ENCODE measurements at places on chromosomes 1 and 21.

GRCh38 chr1:29785554-29785953 lies 549.2 kb downstream of the PTPRU start:
- no peak for DNase-seq

- no peak for DNase-seq
Measured at GRCh38 chr1:84687714-84688462, 2.4 kb downstream of the SSX2IP start.

- DNase-seq: no peak
Measured at GRCh38 chr1:225990705-225991464, 8.3 kb downstream of the SDE2 start.

- peak; percentile 33 for DNase-seq
Measured at GRCh38 chr1:234265861-234266260, 107.4 kb upstream of the COA6 start.

DNA sequence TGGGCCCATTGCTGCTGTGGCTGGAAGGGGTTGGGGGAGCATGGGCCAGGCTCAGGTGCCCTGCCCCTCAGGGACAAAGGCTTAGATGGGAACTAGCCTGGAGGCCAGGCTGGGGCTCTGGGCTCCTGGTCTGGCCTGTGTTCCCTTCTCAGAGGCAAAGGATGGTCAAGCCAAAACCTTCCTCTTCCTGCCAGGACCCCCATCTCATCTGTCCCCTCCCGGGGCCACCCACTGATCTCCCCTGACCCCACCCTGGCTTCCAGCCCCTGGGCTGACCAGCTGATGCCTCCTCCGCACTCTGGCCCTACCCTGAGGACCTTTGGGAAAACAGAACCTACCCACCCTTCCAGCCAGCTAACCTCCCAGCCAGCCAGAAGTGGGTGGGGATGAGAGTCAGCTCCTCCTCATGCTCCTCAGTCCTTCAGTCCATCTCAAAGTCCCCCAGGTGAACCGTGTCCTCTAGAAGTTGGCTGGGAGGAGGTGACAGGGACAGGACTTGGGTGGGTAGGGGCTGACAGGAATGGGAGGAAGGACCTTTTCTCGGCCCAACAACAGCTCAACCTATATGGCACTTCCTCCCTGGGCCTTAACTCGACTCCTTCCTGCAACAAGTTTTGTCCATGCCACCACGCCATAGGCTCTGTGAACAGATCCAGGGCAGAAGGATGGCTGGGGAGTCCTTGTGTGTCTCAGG lies 7.5 kb downstream of the PEAR1 start:
- no peak for DNase-seq

DNA sequence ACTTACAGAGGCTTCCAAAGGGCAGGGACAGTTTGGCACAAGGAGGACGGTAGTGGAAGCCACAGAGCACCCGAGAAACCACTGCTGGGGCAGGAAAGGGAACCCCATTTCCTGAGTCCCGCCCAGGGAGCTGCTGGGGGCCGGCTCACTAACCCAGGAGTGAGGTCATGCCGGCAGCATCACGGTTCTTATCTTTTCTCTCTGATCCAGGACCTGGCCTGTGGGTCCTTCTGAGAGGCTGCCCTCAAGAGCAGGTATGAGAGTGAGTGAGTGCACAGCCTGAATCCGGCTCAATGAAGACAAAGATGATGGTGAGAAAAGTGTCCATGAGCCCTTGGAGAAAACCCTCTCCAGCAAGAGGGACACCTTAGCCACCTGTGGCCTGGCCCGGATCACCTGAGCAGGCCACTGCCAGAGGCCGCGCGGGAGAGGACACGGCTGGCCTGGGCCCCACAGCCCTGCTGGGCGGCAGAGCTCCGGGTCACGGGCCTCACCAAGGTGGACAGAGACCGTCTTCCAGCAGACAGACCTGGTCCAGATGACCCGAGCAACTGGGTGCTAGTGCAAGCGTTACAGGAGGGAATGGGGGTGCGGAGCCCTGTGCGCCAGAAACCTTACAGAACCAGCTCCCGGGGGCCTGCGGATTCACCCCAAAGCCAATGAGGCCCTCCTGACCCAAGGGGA lies 94.9 kb downstream of the RIPK4 start:
- DNase-seq: no peak

GRCh38 chr1:232273011-232273410 lies 356.9 kb downstream of the SIPA1L2 start:
- DNase-seq: no peak

DNA sequence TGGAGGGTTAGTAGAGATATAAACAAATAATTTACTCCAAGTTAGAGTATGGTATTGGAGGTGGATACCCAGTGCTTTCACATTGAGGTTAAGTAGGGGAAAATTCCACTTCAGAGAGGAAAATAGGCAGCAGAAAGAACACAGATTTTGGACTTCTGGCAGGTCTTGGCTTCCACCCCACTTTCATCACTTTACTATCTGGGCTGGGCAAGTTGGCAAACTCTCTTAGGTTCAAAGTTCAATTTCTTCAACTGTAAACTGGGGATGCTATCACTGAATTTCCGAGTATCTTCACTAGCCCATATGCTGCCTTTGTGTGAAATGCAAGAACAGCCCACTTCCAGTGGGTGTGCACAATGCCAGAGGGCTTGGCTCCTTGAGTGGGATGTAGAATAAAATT lies 214.9 kb downstream of the GABPA start:
- DNase-seq: no peak

GRCh38 chr1:91011726-91012125 lies 10.1 kb downstream of the ZNF644 start:
- no peak for DNase-seq

- no peak for DNase-seq
Measured at GRCh38 chr21:22795091-22795490, 1796.9 kb downstream of the NCAM2 start.

DNA sequence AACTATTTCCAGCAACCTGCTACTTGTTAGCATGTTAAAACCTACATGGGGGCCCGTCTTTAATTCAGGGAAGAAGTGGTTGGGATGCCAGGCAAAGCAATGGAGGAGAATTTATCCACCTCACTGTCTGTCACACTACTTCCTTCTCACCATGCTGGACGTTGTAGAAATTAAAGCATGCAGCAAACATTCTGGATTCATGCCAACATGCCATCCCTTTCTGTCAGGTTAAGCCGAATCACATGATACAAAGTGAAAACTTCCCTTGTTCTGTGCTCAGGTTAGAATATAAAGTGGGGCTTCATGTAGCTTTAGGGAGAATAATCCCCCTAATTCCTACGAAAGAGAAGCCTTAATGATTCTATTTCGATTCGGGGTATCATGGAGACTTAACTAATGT lies 95.5 kb downstream of the ERG start:
- DNase-seq: no peak

DNA sequence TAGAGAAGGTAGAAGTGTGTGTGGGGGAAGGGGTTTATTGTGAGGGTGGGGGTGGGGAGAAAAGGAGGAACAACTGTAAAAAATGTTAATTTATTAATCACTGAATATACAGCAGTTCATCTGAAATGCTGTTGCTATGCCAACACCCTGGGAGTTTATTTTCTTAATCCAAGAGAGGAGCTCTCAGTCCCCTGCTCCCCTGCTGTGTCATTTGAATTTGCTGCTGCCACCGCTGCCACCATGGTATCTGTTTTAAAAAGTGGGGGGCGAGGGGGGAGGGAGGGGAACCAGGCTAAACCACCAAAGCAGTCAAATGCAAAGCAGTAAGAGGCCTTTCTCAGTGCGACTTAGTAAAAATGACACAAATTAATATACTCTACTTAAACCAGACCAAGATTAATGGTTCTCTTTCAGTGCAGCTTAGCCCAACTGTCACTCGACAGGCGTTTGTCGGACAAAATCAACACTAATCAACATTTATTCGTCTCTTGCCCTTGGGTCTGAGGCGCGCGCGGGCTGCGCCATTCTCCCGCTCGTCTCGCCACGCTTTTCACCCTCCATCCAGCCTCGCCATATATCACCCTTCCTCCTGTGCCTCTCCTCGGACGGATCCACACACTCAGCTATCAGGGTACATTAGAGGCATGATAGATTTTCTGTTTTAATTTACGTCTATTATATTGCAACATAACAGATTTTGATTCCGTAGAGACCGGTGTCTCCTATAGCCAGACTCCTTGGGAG lies 76.2 kb downstream of the PBX1 start:
- DNase-seq: no peak

- no peak for DNase-seq
Measured at GRCh38 chr1:214318956-214319736, 38.2 kb downstream of the SMYD2 start.

GRCh38 chr1:146020058-146021049 lies 1.2 kb downstream of the HJV start:
- no peak for DNase-seq

DNA sequence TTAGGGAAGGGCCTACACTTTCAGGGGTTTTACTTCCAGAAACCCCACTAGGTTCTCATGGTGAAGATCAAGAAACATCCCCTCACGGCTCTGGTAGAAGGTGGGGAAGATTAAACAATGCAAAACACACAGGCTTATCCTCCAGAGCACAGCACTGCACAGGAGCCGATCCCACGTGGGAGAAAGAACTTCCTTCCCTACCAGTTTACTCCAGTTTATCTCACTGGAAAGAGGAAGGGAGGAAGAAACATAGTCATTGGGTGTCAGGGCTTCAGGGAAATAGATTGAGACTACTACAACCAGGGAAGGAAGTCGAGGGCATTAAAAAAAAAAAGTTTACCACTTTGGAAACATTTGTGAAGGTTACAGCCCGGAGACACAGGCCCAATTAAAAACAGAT lies 164.4 kb downstream of the NTPCR start:
- DNase-seq: no peak

DNA sequence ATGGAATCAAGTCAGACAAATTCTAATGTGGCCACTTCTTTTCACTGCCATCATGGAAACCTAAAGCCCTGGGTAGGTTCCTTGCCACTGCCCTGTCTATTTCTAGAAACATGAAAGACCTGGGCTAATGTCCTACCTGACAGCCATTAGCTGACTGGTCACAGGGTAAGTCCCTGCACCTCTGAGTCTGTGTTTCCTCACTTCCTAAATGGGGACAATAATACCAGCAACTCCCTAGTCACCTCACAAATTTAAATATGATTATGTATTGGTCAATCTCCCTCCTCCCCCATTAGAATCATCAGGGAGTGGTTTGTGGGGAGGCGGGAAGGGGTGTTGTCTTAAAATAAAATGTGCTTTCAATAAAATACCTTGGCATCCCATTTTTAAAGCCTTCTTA lies 2.2 kb downstream of the CREG1 start:
- DNase-seq: no peak

DNA sequence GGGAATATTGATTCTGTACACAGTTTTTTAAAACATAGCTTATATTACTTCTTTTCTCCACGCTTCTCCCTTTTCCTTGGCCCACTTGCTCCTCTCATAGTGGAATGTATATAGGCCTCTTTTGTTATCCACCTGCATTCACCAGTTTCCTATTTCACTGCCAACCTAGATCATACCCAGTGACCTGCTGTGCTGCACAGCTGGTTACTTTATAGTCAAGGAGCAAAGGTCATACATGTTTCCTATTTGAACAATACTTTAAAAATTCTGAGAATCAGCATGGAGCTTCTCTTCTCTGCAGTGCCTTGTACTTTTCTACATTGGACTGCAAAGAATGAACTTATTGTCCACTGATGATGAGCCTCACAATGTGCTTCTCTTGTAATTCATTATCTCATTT lies 4.3 kb upstream of the SLC35D1 start:
- no peak for DNase-seq

- DNase-seq: no peak
Measured at GRCh38 chr1:161220002-161220401, 3.4 kb downstream of the APOA2 start.

DNA sequence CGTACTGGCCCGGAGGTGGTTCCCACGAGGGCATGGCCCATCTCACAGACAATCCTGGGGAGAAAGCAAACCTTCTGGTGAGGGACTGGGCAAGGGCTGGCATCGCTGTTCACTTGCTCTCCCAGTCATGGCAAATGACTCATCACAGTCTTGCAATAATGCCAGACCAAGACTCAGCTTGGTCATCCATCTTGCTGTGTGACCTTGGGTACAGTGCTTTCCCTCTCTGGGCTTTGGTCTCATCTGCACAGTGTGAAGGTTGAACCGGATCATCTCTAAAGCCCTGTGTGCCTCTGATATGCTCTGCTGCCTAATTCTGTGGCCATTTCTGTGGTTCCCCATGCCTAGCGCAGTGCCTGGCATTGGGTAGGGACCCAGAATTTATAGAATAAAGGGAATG lies 143.6 kb upstream of the CD34 start:
- no peak for DNase-seq

DNA sequence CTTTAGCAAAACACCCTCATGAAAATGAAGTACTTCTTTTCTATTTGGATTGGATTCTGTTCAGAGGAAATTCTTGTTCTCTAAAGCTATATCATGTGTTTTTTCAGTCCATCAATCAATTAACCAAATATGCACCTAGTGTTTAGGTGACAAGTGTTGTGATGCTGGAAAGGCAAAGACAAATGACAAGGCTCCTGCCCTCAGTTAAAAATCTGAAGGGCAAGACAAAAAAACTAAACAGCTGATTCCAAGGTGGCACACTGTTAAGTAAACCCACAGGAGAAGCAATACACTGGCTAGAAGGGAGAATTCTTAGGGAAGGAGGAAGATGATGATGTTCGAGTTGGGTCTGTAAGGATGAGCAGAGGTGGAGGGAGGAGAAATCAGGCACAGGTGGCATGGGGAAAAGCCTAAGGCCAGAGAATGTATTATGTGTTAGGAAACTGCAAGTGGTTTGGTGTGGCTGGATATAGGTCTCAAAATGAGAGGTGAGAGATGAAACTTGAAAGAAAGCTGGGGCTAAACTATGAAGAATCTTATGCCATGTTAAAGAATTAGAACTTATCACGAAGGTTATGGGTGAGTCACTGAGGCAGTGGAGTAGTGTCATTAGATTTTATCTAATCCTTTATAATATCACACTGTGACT lies 51.8 kb upstream of the GFI1 start:
- no peak for DNase-seq

DNA sequence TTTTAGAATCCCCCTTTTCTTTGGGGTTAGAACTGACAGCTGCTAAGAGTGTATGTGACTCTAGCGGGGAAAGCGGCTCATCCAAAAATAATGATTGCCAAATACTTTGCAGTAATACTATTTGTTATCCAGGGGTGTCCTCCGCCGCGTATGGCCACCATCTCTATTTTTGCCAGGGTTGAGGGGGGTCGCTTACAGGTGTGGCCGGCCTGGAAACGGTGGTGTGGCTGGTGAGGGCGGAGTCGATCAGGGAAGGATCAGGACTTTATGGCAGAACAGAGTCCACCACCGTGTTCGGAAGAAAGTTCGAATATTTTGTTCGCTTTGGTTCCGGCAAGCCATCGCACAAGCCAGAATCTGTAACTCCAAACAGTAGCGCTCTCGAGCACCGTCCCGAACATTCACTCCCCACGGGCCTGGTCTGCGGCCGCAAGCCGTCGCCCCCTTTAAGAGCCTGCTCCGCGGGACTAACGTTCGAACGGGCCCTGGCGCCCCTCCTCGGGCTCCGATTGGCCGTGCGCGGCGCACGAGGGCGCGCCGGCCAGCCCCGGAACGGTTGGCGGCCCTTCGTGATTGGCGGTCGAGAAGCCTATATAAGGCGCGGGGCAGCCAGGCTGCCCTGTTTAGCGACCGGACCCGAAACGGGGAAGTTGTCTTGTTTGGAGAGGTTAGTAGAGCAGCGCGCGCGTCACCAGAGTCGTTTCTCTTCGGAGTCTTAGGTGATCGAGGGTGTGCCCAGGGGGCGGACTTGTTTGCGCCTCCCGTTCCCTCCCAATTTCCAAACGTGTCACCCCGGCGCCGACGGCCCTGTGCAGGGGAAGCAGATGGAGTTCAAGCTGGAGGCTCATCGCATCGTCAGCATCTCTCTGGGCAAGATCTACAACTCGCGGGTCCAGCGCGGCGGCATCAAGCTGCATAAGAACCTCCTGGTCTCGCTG lies at the start of gene IER5:
Gene IER5, plus strand, starts transcription at position 622 of the 938 bp plus-strand sequence. Its CDS starts 203 bp downstream, at position 825.
- peak; percentile 98 for DNase-seq

- DNase-seq: no peak
Measured at GRCh38 chr21:45328198-45329091, 40.8 kb upstream of the POFUT2 start.
